Kidney (tissue), 22 donors: ENCODE measurements at places on chromosomes 7 and 10. TPM values are rescaled to one million over a fixed set of nuclear protein-coding genes. Genes with fewer than 3 reads are reported as not detected.

LBX1 gene
- total RNA-seq, result not detected

NPY4R gene
- total RNA-seq, result not detected

TMEM184A gene
- total RNA-seq, result 11.0 TPM

UNCX gene
- 2.0 TPM for total RNA-seq

NUTM2D gene
- 9.0 TPM for total RNA-seq

PAPOLB gene
- 0.06 TPM for total RNA-seq

ITPRID1 gene
- total RNA-seq, result not detected

LRRC4 gene
- total RNA-seq, result 1.6 TPM

OR2A14 gene
- total RNA-seq, result not detected

DDX21 gene
- total RNA-seq, result 49.4 TPM

TBXAS1 gene
- total RNA-seq, result 33.6 TPM

SLC39A12 gene
- total RNA-seq, result 0.16 TPM

DNAJC12 gene
- total RNA-seq, result 2.5 TPM

MARCHF5 gene
- total RNA-seq, result 36.1 TPM

KNDC1 gene
- total RNA-seq, result 8.7 TPM

TRIM50 gene
- total RNA-seq, result 0.19 TPM

TLX1 gene
- not detected for total RNA-seq

AASS gene
- 24.2 TPM for total RNA-seq

CALY gene
- 0.41 TPM for total RNA-seq

HERC4 gene
- total RNA-seq, result 47.1 TPM

TNS3 gene
- 198 TPM for total RNA-seq
